ENCODE measurements at places on chromosomes 2 and 18.

DNA sequence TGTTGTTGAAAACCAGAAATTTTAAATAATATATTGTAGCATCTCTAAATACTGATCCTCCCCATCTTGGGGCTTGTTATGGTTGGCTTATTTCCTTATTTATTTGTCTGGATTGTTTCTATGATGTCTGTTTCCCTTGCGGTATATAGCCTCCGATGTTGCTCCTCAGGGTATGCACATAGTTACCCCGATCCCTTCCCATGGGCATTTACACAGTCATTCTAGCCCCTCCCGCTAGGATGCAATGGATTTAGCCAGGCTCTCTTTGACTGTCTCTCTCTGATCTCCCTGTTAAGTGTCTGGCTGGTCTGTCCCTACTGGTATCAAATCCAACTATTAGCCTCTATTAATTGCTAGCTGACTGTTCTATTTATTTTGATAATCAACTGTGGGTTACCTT lies 91.8 kb upstream of the CRACDL start:
- no peak for DNase-seq

DNA sequence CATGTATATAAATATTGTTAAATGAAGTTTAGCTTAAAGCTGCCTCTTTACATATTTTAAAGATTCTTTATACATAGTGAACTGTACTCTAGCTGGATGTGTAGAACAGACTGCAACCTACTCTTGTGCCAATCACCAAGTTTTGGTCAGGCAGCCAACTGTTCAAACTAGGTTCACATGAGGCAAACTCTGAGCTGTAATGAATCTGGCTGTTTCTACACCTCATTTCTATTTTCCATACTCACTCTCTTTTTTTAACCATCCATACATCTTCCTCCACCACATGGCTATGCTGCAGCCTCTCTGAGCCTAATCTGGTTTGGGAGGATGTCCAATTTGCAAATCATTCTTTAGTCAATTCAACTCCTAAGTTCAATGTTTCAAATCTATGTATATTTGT lies 974.8 kb downstream of the CNTNAP5 start:
- no peak for DNase-seq

DNA sequence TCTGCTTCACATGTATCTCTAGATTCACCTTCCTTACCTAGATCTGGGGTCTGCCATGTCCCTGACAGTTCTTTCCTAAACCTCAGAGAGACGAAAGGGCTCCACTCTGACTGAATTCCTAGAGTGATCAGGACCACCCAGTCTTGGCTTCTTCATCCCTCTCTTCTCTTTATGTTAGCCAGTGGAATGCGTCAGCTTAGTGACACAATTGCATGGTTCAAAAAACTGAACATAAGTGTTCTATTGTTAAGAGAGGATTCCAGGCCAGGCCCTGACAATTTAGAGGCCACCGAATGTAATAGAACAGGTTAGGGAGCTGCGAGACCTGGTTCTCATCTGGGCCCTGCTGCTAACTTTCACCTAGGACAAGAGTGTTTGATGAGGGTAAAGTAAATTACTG lies 10.0 kb downstream of the PRELID3A start:
- DNase-seq: no peak

DNA sequence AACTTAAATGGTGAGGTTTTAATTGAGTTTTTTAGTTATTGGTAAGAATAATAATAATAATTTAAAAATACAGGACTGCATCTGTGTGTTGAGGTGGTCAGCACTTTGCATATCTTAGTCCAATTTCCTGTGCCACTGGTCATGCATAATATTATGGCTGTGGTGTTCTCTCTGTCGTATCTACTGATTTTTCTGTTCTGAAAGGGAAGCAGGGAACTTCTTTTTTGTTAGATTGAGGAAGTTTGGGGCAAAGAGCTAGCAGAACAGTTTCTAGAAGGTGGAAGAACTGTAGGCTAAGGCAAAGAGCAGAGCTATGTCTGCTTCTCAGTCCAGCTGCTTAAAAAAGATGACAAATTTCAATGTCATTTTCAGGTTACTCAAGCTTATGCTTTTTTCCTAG lies 74.3 kb downstream of the XRCC5 start:
- DNase-seq: no peak

GRCh38 chr18:79026491-79026890 lies 42.7 kb upstream of the ATP9B start:
- no peak for DNase-seq

DNA sequence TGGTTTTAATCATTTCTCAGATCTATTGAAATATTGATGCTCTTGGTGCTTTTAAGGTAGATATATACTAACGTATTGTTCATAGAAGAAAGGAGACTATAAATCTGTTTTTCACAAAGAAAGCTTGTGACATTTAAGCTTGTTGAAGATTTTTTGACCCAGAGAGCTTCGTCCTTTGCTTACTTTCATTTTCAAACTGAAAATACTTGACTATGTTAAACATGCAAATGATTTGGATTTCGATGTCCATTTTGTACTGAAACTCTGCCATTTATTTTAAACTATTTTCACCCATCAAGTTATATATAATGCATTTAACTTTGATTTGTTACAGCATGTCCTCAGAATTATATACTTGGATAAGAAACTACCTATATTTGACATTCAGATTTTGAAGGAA lies 85.2 kb downstream of the SLC4A10 start:
- DNase-seq: no peak

- no peak for DNase-seq
Measured at GRCh38 chr2:205658068-205658467, 24.2 kb upstream of the NRP2 start.

DNA sequence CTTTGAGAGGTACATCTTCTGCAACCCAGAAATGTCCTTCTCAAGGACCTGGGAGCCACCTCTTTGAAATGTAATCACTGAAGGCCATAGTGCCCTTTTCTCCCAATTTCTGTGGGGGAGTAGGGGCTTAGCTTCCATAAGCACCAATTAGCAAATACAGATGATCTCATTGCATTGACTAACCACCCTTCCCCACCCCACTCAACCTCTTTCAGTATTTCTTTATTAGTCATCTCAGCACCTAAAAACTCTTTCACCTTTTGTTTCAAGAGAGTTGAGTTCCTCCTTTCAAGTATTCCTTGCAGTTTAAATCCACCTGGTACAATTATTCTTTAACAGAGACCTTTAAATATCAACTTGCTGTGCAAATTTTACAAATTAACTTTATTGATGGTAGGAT lies 1011.8 kb upstream of the CDH2 start:
- DNase-seq: no peak

DNA sequence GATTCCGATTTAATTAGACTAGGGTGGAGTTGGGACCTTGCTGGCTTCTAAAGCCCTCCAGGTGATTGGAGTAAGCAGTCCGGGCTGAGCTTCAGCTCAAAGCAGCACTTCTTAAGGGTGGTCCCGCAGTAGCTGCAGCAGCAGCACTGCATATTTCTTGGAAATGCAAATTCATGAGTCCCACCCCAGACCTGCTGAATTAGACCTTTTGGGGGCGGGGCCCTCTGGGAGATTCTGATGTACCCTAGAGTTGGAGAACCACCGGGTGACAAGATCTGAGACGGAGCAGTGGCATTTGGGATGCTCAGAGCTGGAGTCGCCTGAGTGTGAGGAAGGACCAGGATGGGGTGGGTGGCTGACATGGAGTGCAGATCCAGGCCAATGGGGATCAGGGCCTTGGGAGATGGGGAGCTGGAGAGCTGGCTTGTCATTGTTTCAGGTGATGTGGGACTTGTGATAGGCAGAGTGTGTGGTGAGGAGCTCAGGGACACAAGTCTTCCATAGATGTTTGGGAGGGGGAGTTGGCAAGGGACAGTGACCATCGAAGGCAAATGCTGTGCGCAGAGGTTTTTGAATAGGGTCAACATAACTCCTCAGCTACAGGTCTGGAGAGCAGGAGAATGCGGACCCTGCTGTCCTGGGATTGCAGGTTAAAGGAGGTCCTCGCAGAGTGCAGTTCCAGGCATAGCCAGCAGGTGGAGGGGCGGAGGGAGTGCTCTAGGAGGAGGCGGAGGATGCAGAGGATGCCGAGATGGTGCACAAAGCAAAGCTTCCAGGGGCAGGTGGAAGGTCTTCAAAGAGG lies 130.9 kb upstream of the RAB12 start:
- peak; percentile 55 for DNase-seq

GRCh38 chr2:27907547-27907946 lies 17.0 kb downstream of the BABAM2 start:
- no peak for DNase-seq

DNA sequence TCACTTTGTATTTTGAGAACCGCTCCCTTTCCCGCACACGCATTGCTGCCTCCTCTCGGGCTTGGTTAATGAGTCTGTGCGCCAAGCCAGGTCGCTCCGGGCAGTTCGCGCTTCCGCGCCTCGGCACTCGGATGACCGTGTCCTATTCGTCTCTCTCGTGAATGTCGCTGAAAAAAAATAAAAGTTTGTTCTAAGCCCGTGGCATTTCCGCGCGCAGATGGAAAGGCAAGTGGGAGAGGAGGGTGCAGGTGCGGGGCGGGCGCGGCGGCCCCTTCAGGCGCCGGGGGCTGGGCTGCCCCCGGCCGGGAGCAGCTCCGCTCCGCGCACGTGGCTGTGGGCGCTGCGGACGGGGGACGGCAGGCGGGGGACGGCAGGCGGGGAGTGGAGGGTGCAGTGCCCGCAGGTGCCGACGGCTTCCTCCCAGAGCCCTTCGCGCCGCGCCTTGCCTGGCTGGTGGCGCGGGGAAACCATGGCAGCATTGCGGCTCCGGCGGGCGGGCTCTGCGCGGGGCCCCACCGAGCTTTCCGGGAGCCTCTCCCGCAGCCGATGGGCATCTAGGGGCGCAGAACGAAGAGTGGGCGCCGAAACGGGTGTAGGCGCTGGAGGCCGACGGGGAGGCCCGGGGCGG lies 159.6 kb upstream of the SIX2 start:
- DNase-seq: peak; percentile 36

Data from endothelial cell of umbilical vein (primary cell).